ENCODE measurements at places on chromosomes 1 and 21. TPM values are rescaled to one million over a fixed set of nuclear protein-coding genes. Genes with fewer than 3 reads are reported as not detected.

DNA sequence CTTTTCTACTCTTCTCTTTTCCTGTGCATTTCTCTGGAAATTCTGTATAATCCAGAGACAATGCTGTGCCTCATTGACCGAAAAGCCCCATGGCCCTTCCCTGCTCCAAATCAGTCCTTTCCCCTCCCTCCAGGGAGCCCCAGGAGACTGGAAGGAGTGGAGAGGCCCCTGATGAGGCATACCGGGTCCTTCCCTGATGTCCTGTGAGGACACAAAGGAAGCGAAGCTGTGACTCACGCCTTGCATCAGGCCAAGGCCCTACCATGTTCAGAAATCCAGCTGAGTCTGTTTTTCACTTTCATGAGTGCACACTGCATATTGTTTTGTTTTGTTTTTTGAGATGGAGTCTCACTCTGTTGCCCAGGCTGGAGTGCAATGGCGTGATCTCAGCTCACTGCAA, 38.7 kb upstream of the BECN2 start:
- peak; percentile 50 for DNase-seq

The CLCNKA gene
- total RNA-seq, result not detected

GRCh38 chr1:40847023-40847745, 15.0 kb downstream of the CITED4 start:
- DNase-seq, result peak; percentile 75

The F5 gene
- total RNA-seq, result not detected

DNA sequence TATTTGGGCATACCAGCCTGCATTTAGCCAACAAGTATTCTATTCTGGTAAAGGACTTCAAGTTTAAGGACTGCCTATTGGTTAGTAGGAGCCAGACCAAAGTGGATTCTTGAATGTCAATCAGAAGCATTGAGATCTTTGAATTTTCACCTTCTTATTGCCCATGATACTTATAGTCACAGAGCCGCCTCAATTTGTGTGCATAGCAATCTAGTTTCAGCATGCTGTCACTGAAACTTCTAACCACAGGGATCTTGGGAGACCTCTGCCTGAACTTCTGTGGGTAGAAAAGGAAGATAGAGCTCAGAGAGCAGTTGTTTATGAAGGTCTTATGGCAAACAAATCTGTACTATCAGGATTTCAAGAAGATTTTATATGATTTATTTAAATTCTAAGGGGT, 501.4 kb upstream of the USP24 start:
- DNase-seq, result peak; percentile 59

DNA sequence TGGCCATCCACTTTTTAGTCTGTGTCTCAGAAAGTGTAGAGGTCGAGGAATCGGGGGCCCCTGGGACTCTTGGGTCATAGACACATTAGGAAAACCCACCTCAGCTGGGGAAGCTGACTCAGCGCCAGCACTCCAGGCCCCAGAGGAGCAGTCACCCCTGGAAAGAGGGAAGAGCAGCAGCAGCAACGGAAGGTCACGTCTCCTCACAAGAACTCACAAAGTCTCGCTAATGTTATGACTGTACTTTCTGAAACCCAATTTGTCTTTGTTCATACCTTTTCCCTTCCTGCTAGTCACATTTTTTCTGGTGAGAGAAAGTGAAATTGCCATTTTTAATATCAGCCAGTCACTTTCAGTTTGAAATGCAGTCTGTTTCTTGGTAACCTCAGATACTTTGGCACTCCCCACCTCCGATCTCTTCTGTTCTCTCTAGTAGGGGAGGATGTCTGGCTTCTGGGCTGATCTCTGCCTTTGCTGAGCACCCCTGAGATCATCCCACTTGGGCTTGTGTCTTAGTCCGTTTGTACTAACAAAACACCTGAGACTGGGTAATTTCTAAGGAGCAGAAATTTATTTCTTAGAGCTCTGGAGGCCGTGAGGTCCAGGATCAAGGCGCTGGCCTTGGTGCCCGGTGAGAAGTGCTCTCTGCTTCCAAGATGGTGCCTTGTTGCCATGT, 6.0 kb upstream of the NLRP3 start:
- DNase-seq, result no peak

DNA sequence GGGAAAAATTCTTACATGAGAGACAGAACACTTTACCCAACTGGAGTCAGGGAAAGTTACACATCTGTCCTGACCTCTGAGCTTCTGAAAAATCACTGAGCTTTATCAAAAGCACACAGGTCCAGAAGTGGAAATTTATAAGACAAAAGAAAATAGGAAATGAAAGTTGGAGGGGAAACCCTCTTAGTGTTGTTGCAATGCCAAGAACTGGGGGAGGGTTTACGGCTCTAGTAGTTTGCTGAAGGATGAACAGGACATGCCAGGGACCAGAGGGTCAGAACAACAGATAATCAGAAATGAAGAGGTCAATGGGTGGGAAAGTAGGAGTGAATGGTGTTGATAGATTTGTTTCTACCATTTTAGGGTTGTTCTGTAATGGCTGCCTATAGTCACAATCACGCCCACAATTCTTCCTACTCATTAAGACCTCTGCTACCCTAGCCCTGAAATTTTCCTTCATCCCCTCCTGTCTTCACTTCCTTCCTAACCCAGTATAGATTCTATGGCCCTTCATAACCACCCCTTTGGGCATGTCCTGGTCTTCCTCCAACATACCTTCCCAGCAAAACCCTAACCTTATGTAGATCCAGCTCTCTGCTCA, 30.3 kb upstream of the FMOD start:
- no peak for DNase-seq

The PDZK1IP1 gene
- total RNA-seq, result not detected

DNA sequence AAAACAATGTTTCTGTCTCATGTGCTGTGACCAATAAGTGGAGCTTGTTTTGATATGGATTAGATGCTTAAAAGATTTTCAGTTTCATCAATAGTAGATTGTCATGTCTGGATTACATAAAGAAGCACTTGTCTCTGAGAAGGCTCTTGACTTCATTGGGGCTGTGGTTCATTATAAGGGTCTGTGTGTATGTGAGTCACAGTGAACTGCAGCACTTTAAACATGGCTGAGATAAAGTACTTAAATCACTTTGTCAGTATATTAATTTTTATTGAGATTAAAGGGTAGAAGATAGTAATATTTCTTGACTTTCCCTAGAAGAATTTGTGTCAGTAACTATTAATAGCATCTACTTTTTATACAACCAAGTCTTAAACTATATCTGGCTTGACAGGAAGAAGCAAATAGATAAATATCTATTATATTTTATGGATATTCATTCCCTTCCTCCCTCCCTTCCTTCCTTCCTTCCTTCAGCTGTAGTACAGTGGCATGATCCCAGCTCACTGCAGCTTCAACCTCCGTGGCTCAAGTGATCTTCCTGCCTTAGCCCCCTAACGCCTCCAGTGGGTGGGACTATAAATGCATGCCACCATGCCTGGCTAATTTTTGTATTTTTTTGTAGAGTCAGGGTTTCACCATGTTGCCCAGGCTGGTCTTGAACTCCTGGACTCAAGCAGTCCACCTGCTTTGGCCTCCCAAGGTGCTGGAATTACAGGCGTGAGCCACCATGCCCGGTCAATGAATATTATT, 48.8 kb downstream of the ZFYVE9 start:
- no peak for DNase-seq

The RHEX gene
- total RNA-seq, result not detected

DNA sequence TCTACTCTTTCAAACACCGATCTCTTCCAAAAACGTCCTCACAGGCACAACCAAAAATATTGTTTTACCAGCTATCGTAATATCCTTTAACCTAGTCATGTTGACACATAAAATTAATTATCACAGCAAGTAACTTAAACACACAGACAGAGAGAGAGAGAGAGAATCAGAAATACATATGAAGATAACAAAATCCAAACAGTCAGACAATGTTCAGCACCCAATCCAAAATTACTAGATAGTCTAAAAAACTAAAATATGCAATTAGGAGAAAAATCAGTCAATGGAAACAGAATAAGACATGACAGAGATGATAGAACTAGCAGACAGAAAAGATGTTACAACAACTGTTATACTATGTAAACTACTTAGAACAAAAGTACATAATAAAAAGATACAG, 537.7 kb downstream of the LMO4 start:
- DNase-seq, result no peak

- no peak for DNase-seq
Observed at GRCh38 chr1:36542024-36542961, 59.6 kb upstream of the CSF3R start.

DNA sequence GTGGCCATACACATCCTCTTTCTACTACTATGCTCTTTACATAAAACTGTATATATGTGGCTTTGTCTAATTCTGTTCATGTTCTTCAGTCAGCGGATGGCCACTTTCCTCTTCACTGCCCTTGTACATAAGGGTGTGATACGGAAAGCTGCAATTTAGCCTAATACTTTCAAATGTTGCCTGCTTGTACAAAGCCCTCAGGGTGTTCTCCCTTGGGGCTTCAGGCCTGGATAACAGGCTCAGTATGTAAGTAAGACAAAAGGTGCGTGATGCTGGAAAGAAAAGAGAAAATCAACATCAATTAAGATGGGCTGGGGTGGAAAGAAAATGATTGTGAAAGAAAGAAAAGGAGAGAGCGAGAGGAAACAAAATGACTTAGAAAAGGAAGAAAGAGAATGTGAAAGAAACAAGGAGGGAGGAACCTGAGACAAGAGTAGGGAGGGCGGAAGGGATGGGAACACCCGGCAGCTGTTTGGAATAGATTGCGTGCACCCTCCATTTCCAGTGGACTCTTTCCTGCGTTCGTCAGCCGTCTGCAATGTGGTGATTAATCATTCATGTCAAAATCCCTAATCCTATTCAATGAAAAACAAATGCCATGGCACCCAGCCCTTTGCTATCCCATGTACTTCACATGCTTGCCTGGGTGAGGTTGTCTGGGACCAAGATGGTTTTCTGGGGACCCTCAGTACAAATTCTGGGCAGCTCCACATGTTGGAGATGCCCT, 553.6 kb downstream of the NUF2 start:
- no peak for DNase-seq

DNA sequence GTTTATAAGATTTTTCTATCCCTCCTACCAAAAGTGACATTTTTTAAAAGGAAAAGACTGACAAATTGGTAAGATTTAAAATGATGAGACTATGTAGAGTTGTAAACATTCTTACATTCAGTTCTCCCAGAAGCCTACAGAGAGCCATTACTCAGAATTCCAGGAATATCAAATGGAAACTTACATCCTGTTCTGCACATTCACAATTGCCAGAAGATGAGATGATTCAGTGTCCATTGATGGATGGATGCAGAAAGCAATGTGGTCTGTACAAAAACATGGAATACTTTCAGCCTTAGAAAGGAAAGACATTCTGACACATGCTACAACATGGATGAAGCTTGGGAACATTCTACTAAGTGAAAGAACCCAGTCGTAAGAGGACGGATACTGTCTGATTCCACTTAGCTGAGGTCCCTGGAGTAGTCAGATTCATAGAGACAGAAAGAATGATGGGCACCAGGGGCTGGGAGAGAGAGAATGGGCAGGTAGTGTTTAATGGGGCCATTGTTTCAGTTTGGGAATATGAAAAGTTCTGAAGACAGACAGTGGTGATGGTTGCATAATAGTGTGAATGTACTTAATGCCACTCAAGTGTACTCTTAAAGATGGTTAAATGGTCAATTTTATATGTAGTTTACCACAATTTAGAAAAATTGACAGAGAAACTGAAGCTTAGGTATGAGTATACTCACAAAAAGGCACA, 16.6 kb downstream of the MX1 start:
- no peak for DNase-seq

The HAO2 gene
- not detected for total RNA-seq

DNA sequence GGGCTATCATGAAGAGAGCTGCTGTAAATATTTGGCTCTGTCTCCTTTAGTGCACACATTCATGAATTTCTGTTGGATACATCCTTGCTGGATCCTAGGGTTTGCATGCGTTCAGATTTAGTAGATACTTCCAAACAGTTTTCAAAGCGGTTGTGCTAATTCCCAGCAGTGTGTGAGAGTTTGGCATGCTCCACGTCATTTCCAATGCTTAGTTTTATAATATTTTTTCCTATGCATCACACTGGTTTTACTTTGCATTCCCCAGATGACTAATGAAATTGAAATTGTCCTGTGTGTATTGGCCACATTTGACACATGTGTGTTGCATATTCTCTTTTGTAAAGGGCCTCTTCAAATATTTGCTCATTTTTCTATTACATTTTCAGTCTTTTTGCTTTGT, 18.5 kb upstream of the AADACL3 start:
- no peak for DNase-seq

The TMPRSS15 gene
- not detected for total RNA-seq

The ST6GALNAC5 gene
- total RNA-seq, result 1.1 TPM

- no peak for DNase-seq
Observed at GRCh38 chr1:100604372-100604771, 66.4 kb downstream of the GPR88 start.

- no peak for DNase-seq
Observed at GRCh38 chr1:236172041-236172579, 29.8 kb downstream of the GPR137B start.

DNA sequence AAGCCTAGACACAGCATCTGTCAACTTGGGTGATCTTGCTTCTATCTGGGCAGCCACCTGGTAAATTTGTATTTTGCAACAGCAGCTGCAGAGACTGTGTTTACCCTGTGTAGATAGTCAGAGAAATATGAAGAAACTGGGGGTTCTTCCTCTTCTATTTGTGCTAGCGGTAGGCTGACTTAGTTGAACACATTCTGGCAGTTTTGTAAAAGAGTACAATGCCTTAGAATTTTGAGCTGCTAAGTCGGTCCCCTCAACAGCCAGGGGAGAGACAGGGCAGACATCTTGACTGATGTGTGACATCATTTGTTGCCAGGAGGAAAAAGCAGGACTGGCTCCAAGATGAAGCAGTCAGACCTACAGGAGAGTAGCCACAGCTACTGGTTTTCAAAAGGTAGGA, 53.7 kb downstream of the KCNJ6 start:
- peak; percentile 38 for DNase-seq

- DNase-seq, result no peak
Observed at GRCh38 chr1:147473733-147474049, 67.6 kb upstream of the BCL9 start.

GRCh38 chr1:7617826-7618225, 153.3 kb upstream of the VAMP3 start:
- DNase-seq, result no peak

DNA sequence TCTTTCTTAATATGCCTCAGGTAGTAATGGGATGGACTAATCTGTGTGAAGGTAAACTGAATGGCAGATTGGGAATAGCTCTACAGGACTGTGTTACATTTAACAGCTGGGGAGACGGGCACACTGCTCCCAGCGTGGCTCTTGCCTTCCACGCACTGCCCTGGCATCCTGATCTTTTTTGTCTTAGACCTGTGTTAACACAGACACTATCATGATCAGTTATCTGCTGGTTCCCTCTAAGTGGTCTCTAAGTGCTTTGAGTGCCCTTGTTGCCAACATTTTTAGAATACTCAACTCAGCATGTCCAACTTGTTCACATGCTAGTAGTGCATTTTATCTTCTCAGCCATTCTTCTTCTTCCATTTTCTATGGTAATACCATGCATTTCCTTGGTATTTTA, 208.1 kb downstream of the RYR2 start:
- no peak for DNase-seq

All from mammary epithelial cell (primary cell).